ENCODE measurements at places on chromosomes 5 and 9.

DNA sequence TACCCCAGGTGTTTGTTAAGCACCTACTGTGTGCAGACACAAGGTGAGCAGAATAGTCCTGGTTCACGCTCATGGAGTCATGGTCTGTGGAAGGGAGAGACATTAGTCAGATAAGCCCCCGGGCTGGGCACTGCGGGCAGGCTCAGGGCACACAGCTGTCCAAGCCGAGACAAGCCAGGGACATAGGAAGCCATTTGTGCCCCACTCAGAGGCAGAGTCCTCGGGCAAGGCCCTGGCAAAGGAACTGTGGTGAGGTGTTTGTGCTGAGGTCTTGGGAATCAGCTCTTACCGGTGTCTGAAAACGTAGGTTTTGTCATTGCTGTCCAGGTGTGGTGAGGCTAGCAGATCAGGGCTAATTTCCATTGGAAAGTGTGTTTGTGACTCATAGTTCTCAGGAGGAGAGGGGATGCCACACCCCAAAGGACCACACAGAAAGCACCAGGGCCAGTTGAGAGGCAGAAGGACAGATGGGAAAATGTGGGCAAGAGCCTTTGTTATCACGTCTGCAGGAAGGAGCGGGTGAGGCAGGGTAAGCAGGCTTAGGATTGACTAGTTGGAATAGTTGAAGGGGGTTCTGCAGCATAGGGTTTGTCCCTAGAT lies 46.1 kb upstream of the NEURL1B start:
- DNase-seq = no peak

- DNase-seq = no peak
Measured at GRCh38 chr5:84494453-84494852, 109.8 kb upstream of the EDIL3 start.

GRCh38 chr9:84297162-84297821 lies 43.3 kb downstream of the SLC28A3 start:
- no peak for DNase-seq

- no peak for DNase-seq
Measured at GRCh38 chr5:141799507-141800167, 78.6 kb downstream of the PCDH1 start.

DNA sequence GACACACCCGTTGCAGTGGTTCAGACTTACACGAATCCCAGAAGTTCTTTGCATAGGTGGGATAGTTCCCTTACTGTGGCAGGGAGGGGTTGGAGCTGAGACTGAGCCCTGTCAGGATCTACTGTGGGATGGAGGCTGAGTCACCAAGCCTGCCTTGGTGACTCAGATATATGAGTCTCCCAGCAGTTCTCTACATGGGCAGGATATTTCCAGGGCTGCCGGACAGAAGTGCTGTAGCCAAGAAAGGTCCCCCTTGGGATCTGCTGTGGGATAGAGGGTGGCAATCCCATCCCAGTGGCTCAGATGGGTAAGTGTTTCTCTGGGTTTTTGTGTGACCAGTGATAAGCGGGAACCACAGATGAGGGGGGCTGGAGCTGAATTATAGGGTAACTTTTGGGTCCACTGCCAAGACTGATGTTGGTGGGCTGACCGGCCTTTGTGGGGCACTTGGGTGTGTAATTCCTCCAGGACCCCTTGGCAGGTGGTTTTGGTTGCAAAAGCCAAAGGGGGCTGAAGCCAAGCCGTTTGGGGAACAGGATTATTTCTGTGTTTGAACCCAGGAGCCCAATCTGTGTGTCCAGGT lies 18.7 kb downstream of the XRCC4 start:
- no peak for DNase-seq

DNA sequence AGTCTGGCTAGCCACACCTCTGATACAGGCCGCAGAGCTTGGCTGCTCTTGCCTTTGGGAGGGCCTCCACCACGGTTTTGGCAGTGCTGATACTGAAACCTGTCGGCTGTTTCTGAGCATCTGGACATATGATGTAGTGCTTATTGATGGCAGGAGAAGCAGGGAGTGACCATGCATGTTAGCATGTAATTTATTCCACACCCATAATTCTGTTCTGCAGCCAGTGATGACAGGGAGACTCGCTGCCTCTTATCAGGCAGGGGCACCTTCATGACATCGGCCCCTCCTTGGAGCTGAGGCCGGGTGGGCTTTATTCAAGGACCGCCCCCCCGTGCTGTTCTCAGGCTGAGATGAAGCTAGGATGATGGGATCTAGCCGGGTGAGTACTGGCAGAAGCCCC lies 49.0 kb downstream of the OLFM1 start:
- no peak for DNase-seq

GRCh38 chr5:109962882-109963603 lies 273.3 kb downstream of the MAN2A1 start:
- DNase-seq = no peak

GRCh38 chr9:35635730-35636129 lies 15.0 kb downstream of the SIT1 start:
- no peak for DNase-seq

- no peak for DNase-seq
Measured at GRCh38 chr5:73450672-73451223, 2.2 kb upstream of the FOXD1 start.

Data from psoas muscle (tissue), 8 donors.